ENCODE measurements at places on chromosomes 4 and X. TPM values are rescaled to one million over a fixed set of nuclear protein-coding genes. Genes with fewer than 3 reads are reported as not detected.

The ZNF157 gene
- total RNA-seq: 2.2 TPM

DNA sequence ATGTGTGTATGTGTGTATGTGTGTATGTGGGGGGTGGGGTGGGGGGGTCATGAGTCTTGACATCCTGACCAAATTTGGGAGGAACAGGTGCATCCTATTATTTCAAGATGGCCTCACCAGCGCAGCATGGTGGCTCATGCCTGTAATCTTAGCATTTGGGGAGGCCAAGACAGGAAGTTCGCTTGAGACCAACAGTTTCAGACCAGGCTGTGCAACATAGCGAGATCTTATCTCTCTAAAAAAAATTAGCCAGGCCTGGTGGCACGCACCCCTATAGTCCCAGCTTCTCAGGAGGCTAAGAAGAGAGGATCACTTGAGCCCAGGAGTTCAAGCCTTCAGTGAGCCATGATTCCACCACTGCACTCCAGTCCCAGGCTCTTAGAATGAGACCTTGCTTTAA lies 47.0 kb upstream of the DHRSX start:
- H3K27me3 ChIP-seq: peaks cover 5% of the 10 kb centered on the region
- H3K36me3 ChIP-seq: peaks cover 6% of the 10 kb centered on the region
- H3K4me1 ChIP-seq: no peaks in the 10 kb centered on the region
- no peak overlapping the region for H3K4me3 ChIP-seq

DNA sequence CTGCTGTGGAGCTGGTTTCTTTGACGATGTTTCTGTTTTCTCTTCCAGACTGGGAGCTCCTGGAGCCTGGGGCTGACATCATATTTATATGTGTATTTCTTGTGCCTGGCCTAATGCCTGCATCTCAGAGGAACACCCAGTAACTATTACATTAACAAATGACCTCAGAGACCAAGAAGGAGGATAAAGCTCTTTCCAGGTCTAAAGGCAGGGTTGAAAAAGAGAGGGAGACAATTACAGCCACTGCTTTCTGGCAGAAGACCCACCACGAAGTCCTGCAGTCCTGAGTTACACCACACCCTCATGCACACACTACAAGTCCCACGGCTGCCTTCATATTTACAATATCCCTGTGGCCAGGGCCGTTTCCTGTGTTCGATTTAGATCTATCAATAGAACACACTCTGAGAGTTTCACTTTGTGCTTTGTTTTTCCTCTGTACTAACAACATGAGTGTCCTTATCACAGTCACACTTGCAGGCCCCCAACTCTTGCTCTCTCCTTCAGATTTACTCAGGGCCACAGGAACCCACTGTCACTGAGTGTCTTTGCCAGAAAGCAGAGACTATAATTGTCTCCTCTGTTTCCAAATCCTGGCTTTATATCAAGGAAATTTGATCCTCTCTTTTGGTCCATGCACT lies 535.5 kb downstream of the MID1IP1 start:
- peak overlapping the region; percentile 94 for H3K27ac ChIP-seq
- peaks cover 45% of the 10 kb centered on the region for H3K4me1 ChIP-seq
- DNase-seq: no peak
- no peaks in the 10 kb centered on the region for H3K27me3 ChIP-seq
- peak overlapping the region; percentile 75 for H3K4me3 ChIP-seq
- H3K36me3 ChIP-seq: no peaks in the 10 kb centered on the region

The SMARCA1 gene
- total RNA-seq: 1.1 TPM

DNA sequence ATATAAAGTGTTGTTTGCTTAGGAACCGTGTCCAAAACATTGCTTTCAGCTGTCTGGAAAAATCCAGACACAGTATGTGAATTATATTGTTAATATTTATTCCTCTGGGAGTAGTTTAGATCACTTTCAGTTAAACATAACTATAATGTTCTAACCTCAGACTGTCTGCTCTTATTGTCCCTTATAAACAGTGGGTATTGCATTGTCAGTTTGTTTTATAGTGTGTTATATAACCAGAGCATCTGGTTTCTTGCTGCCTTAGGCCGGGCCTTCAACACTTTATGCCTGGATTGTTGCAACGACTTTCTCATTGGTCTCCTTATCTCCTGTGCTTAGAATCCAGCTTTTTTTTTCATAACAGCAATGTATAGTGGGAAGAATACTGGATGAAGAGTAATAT lies 26.4 kb downstream of the ATG4A start:
- H3K4me1 ChIP-seq: peaks cover 4% of the 10 kb centered on the region
- no peaks in the 10 kb centered on the region for H3K27me3 ChIP-seq
- no peaks in the 10 kb centered on the region for H3K36me3 ChIP-seq
- no peak overlapping the region for H3K4me3 ChIP-seq
- DNase-seq: no peak

GRCh38 chr4:104751468-104751867 lies 256.8 kb upstream of the CXXC4 start:
- no peaks in the 10 kb centered on the region for H3K4me1 ChIP-seq
- no peaks in the 10 kb centered on the region for H3K27me3 ChIP-seq
- no peaks in the 10 kb centered on the region for H3K36me3 ChIP-seq
- DNase-seq: no peak
- no peak overlapping the region for H3K4me3 ChIP-seq
- no peak overlapping the region for H3K27ac ChIP-seq

GRCh38 chr4:10736895-10737294 lies 52.3 kb upstream of the CLNK start:
- peaks cover 7% of the 10 kb centered on the region for H3K4me1 ChIP-seq
- no peaks in the 10 kb centered on the region for H3K27me3 ChIP-seq
- H3K36me3 ChIP-seq: no peaks in the 10 kb centered on the region
- H3K27ac ChIP-seq: no peak overlapping the region
- H3K4me3 ChIP-seq: no peak overlapping the region
- DNase-seq: no peak

The SYN1 gene
- total RNA-seq: 1.2 TPM

- no peak overlapping the region for H3K4me3 ChIP-seq
- DNase-seq: no peak
Observed at GRCh38 chr4:66606215-66606614, 935.9 kb upstream of the EPHA5 start.

Data from naive thymus-derived CD8-positive, alpha-beta T cell (primary cell).